ENCODE measurements at places on chromosomes 5 and 9. TPM values are rescaled to one million over a fixed set of nuclear protein-coding genes. Genes with fewer than 3 reads are reported as not detected.

Gene ZFP2
- total RNA-seq, result 0.27 TPM

Gene FGF1
- total RNA-seq, result not detected

DNA sequence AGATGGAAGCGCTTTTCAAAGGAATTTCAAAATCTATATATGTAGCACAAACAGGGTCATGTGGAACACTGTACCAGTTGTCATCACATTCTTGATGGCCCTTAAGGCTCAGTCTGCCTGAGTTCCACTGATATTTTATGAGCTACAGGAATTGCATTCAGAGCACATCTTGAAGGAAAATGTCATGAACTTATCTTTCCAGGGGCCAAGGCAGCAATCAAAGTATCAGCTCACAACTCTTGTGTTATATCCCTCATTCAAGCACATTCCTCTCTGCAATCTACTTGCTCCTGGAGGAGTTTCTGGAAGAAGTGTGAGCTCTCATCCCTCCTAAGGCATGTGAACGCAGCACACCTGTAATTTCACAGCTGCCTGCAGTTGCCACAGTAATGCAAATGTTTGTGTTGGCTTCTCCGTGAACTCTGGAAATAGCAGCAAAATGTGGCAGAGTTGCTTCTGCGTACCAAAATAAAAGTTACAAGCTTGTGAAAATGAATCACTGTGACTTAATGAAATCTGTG is 89.7 kb upstream of the EQTN start:
- DNase-seq, result no peak

- no peak for DNase-seq
Observed at GRCh38 chr5:114660791-114661190, 298.9 kb downstream of the KCNN2 start.

DNA sequence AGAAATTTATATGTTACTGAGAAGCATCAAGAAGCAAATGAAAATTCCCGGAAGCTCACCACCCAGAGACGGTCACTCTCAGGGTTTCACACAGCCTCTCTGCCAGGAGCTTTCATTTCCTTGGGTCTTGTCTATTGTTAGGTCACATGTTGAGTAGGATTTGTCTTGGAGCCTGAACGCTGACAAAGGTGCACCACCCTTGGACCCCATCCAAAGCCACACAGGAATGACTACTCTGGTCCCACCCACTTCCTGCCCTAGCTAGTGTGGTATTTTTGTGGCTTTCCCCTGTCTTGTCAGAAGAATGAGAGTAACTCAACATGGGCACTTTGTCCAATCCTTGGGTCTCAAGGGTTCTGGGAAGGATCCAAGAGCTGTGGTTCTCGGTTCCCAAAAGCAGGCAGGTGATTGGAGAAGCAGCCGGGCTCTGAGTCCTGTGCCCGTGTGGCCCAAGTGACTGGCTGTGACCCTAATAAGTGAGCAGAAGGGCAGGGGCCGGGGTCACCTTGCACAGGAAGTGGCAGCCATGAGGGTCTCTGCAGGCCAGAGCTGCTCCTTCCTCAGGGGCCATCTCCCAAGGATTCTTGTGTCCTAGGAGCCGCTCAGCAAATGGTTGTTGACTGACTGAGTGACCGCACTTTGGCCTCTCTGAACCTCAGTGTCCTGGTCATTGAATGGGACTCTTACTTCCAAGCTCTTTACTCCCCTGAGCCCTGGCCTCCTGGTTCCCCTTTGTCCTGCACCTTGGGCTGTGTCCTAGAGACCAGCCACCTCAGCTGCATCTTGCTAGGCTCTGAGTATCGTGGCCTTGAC is 6.9 kb downstream of the FGD3 start:
- peak; percentile 42 for DNase-seq

DNA sequence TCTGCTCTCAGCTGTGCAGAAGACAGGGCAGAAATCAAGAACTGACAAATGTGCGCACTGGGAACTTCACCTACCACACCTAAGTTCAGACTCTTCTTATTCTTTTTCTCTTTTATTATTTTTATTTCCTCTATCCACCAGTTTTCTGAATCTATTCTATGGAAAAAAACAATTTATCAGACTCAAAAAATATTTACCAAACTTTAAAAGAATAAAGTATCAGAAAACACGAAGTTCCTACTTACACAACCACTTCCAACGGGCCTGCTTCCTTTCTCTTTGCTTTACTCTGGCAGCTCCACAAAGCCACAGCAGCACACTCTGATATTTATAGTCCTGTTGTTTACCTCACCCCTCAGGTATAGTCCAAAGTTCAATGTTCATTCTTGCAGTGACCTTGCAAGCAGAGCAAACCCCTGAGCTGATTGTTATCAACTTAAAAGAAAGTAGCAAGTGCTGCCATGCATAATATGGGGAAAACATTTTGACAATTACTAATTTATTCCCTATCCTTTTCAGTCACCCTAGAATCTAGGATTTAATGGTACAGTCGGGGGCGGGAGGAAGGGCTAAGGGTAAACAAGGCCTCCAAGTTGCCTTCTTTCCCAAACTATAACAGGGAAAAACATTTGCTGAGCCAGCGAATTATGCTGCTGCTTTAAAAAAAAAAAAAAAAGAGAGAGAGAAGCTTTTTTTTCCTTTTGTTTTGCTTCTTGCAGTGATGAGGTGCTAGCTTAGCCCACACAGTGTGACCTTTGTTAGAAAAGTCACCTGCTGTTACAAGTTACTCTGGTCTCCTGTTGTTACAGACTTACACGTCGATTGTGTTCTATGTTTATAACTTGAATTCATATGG is at the start of gene SELENOP:
Gene SELENOP (minus strand): TSS at position 302 of the 856 bp plus-strand sequence. CDS start 3,539 bp downstream, outside the sequence.
- DNase-seq, result peak; percentile 34

Gene KIF27
- total RNA-seq, result 2.7 TPM

DNA sequence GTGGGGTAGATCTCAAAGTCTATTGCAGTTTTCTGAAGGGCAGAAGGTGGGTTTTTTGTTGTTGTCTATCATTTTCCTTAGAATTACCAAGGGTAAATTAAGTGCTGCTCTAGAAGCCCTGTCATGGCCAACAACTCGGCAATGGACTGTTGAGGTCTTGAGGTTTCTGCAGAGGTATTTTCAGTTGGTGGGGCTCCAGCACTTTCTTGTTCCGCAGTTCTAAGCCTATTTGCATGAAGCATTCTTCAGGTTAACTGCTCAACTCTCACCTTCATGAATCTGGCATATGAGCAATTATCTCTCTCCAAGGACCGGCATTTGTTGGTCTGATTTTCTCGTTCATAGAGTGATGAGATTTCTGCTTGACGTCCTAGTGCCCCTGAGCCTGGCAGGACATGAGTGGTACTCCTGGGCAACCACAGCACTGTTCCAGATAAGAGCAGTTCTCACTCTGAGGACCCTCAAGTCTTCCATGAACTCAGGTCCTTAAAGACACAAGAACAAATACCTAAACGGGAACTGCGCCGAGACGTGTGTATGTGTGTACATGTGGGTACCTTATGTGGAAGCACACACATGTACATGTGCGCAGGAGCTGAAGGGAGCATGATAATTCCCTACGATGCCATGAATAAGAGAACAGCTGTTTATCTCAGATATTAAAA is 544.5 kb downstream of the CSNK1G3 start:
- peak; percentile 44 for DNase-seq

Gene HRH2
- 5.1 TPM for total RNA-seq

GRCh38 chr9:16290169-16290568 is 580.3 kb downstream of the BNC2 start:
- no peak for DNase-seq

- DNase-seq, result no peak
Observed at GRCh38 chr5:133247881-133248624, 196.2 kb downstream of the HSPA4 start.

- DNase-seq, result peak; percentile 10
Observed at GRCh38 chr9:77648234-77649108, at the start of gene GNA14. Gene GNA14, minus strand, starts transcription at chr9:77648322. Its CDS starts 529 bp downstream, at chr9:77647793.

Gene FOXD4
- total RNA-seq, result 0.27 TPM

Gene HRCT1
- total RNA-seq, result not detected

DNA sequence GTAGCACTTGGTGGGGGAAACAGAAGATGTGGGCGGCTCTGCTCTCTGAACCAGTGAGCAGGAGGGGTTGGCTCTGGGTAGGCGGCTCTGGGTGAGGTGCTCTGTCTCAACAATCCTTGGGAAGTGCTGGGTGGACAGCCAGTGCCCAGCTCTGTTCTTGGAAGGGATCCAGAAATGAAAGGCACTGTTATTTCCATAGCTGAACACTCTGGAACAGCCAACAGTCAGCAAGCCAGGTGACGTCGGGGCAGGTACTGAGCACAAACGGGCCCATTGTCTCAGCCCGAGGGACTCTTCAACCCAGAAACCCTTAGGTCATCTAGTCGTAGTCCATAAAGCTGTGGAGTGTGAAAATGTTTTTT is 36.3 kb downstream of the OLFM1 start:
- DNase-seq, result no peak

- no peak for DNase-seq
Observed at GRCh38 chr9:123327697-123328100, 28.3 kb upstream of the CRB2 start.

GRCh38 chr9:77731008-77731698 is 83.0 kb upstream of the GNA14 start:
- peak; percentile 12 for DNase-seq

DNA sequence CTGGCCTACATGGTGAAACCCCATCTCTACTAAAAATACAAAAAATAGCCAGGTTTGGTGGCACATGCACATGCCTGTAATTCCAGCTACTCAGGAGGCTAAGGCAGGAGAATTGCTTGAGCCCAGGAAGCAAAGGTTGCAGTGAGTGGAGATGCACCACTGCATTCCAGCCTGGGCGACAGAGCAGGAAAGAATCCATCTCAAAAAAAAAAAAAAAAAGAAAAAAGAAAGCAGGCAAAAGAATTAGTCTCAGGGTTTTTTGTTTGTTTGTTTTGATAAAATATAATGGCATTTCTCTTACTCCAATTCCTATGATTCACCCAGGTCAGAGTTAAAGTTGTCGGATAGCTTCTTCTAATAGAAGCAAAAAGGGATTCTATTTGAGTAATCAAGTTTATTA is 67.0 kb upstream of the ATG10 start:
- no peak for DNase-seq

DNA sequence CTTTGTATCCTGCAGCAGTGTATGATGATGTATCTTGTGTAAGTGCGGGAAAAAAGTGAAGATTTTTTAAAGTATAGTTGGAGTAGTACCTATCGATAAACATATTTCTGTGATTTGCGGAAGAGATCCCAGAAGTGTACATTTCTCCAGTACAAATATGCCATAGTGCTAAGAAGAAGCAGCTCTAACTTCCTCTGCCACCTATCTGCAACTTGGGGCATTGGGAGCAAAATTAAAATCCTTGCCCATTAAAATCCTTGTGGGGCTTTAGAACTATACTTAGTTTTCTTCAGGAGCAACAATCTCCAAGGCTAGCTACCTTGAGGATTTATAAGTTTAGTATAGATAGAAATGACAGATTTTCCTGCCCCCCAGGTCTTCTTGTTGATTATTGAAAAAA is 123.7 kb downstream of the VCAN start:
- DNase-seq, result no peak

- DNase-seq, result no peak
Observed at GRCh38 chr5:53110156-53110555, 599 bp upstream of the MOCS2 start.

DNA sequence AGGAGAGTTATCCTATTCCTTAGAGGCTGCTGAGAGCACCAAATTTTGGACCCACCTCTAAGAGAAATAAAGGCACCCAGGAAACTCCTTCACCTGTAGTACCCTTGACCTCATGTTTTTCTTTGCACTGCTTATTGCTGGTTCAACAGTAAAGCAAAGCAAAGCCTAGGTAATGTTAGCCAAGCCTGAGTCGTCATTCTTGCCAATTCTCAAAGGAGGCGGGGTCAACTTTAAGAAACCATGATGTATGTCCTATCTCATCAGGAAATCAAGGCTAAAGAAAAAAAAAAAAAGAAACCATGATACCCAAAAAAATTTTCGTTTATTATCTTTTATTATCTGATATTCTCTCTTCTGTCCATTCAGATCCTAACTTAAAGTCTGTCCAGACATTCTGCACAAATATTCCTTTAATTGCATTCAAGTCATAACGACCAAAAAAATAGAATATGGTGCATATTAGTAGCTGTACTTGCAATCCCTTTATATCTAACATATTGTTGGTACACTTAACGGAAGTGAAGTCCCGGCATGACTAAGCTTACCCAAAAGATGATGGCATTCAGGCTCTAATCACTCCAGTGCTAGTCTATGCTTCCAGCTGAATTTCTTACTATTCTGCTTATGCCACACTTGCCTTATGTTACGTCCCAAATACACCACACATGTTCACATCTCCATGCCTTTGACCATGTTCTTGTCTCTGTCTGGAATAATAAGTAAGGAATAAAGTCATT is 1.8 kb downstream of the AUH start:
- DNase-seq, result no peak

DNA sequence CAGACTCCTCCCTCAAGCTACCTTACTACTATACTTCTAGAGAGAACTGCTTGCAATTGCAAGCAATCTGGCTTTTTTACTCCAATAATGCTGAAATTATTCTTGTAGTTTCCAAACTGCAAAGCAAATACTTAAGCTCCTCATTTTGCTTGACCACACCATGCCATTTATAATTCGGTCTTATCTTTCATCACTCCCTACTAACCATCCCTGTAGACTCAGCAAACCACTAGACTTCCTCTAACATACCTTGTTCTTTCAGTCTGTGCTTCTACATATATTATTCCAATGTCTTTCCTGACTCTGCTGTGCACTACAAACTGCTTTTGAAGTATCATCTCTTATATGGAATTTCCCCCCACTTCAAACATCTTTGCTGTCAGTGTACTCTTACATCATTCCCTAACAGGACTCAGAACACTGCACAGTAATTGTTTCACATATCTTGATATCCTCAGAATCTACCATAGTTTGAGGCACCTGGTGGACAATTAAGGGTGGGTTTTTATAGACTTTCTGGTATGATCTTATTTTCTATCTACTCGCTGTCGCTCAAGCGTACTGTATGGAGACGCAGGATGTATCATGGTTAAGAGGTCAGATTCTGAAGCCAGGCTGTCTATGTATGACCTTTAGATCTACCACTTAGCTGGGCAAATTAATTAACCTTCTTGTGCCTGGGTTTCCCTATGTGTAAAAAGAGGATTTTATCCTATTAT is 2.8 kb downstream of the IL6ST start:
- DNase-seq, result no peak

DNA sequence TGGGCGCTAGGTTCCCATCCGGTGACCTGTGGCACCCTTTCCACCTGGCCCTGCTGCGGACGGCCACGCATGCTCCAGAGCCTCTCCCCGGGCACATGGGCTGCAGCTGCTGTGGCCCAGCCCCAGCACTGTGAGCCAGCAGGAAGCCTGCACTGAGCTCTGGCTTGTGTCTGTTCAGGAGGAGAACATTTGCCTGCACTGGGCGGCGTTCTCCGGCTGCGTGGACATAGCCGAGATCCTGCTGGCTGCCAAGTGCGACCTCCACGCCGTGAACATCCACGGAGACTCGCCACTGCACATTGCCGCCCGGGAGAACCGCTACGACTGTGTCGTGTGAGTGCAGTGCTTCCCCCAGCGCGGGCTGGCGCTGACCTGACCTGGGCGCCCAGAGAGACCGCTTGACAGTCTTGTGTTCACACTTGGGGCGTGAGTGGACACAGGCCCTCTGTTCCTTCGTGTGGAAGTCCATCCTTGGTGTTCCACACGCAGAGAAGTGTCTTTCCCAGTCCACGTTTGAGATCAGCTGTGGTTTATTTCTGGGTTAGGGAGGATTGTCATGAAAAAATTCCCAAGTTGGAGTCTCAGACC is 66.2 kb upstream of the CACNA1B start:
- DNase-seq, result no peak

- DNase-seq, result no peak
Observed at GRCh38 chr5:133698259-133698554, 85.9 kb upstream of the FSTL4 start.

- DNase-seq, result no peak
Observed at GRCh38 chr5:54263447-54263846, 46.9 kb downstream of the ARL15 start.

Data from hematopoietic multipotent progenitor cell (in vitro differentiated cells).